ENCODE measurements at places on chromosomes 13 and 19.

DNA sequence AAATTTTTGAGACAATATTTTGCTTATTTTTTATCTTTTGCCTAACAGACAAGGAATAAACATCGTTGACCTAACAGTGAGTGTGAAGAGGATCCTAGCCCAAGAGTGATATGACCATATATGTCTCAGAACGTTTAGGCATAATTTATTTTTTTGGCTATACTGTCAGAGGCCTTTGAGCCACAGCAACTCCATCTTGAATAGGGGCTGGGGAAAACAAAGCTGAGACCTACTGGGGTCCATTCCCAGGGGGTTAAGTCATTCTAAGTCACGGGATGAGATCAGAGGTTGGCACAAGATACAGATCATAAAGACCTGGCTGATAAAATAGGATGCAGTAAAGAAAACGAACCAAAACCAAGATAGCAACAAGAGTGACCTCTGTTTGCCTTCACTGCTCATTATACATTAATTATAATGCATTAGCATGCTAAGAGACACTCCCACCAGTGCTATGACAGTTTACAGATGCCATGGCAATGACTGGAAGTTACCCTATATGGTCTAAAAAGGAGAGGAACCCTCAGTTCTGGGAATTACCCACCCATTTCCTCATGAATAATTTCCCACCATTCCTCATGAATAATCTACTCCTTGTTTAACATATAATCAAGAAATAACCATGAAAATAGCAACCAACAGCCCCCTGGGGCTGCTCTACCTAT is 510.9 kb upstream of the PCDH9 start:
- DNase-seq: no peak

DNA sequence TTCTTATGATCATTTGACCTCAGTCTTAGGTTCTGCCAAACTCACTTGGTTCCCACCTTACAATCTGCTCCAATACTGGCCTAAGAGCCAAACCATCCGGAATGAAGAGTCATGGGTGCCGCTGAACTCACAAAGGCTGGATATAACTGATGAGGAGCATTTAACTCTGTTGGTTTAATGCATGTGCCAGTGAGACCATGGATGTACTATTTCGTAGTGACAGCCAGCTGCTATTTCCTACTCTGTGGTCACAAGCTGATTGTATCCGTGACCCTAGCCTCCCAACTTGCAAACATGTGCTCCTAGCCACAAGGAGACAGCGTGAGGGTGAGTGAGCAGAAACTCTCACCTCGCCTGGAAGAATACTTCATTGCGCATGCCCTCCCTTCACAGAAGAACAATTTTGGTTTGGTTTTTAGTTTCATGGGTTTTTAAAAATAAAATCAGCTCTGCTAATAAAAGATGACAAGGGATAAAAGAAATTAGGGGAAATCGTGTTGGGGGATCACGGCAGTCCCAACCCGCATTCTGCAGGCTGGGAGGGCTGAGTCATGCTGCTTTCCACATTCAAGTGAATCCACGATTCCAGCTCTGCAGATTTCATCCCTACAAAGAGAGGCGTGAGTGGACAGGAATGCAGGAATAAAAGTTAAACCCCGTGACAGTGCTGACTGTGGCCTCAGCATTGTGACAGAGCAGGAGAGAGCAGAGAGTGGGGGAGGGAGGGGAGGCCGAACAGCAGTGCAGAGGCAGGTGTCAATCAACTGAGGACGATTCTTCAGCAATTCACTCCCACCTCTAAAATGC is 66.8 kb upstream of the RAP2A start:
- DNase-seq: no peak

GRCh38 chr19:34172661-34173192 is 423 bp downstream of the LSM14A start:
- no peak for DNase-seq

GRCh38 chr19:12796146-12797071 is 5.1 kb downstream of the JUNB start:
- DNase-seq: peak; percentile 90

GRCh38 chr13:108508263-108508662 is 121.1 kb upstream of the MYO16 start:
- no peak for DNase-seq

DNA sequence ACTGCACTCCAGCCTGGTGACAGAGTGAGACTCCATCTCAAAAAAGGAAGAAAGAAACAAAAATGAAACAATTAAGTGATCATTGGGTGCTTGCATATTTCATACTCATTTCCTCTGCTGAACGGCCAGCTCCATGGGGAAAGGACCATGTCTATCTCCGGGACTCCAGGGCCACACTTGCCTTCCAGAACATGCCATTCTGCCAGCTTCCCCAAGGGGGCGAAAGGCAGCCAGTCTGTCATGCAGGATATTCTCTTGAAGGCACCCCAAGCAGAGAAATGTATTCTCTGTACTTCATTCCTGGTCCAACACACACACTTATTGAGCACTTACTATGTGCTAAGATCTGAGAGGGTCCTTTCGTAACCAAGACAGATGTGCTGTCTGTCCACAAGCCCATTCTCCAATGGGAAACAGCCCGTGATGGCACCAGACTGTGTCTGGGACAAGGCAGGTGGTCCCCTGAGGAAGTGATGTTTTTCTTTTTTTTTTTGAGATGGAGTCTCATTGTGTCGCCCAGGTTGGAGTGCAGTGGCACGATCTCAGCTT is 10.2 kb upstream of the CARM1 start:
- DNase-seq: no peak

- no peak for DNase-seq
These were observed 40.0 kb upstream of the POU2F2 start for GRCh38 chr19:42172261-42172660.

- no peak for DNase-seq
These were observed 54.5 kb downstream of the UNC13A start for GRCh38 chr19:17633700-17634099.

DNA sequence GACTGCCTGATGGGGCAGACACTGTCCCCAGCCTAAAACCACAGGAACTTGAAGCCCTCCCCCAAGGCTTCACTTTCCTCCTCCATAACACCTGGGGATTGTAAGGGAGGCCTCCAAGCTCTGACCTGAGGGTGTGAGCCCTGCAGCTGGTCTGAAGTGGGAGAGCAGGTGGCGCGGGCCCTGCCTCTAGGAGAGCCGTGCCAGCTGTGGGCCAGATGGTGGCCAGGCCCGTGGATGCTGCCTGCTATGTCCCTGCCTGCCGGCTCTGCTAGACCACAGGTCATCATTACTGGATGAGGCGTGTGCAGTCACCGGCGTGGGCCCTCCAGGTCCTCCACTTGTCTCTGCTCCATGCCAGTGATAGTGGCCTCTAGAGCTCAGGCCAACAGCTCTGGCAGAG is 3.5 kb upstream of the KLHL26 start:
- DNase-seq: no peak

DNA sequence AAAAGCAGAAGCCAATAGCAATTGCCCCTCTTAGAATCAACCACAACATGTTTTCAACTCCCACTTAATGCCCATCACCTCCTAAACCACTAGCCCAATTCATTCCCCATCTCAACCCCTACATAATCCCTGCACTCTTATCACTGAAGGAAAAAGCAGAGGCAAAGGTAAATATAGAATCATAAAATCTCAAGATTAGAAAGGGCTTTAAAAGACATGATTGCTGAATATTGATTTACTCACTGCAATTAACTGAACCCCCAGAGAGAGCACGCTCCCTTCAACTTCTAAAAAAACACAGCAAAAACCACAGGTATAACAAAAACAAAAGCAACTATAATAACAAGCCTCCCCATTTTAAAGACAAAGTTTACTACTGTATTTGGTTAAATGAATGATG is 15.1 kb upstream of the POU4F1 start:
- no peak for DNase-seq

DNA sequence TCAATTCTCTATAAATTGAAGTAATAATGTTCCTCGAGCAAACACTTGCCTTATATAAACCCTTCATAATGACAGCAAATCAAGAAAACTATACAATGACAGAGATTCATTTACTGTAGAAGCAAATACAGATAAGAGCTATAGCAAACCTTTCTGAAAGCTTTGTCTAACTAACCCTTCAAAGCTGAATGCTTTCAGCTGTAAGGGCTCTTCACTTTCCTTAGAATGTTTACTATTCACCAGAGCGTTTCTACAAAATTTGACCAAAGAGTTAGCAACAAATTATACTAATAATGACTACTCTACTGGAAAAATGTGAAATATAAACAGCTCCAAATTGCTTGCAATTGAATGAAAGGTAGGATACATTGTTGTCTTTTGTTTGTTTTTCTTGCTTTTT is 218.1 kb downstream of the SLITRK5 start:
- no peak for DNase-seq

- no peak for DNase-seq
These were observed 65.5 kb upstream of the SIAH3 start for GRCh38 chr13:45917019-45917418.

DNA sequence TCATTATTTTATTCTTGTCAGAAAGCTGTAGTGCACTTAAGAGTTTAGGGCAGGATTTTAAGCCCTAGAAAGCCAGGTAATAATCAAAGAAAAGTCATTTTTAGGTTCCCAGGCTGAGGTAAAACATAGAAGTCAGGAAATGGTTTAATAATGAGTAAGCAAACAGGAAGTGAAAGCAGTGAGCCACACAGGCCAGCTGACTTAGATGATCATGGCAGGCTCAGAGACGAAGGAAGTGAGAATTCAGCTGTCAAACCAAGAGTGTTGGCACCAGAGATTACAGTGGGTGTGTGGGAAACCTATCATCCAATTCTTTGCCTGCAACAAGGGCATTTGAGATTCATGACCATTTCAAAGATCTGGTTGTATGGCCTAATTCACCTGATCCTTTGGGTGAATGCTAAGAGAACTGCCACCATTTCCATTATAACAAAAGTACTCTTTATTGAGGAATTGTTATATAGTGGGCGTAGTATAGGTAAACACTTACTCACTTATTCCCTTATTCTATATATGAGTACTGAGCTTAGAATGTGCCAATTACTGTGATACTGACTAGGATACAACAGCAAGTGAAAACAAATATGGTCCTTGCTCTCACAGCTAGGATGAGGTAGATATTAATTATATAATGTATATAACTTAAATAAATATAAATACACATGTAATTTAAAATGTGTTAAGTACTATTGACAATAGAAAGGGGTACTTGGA is 103.7 kb upstream of the EDNRB start:
- peak; percentile 76 for DNase-seq

DNA sequence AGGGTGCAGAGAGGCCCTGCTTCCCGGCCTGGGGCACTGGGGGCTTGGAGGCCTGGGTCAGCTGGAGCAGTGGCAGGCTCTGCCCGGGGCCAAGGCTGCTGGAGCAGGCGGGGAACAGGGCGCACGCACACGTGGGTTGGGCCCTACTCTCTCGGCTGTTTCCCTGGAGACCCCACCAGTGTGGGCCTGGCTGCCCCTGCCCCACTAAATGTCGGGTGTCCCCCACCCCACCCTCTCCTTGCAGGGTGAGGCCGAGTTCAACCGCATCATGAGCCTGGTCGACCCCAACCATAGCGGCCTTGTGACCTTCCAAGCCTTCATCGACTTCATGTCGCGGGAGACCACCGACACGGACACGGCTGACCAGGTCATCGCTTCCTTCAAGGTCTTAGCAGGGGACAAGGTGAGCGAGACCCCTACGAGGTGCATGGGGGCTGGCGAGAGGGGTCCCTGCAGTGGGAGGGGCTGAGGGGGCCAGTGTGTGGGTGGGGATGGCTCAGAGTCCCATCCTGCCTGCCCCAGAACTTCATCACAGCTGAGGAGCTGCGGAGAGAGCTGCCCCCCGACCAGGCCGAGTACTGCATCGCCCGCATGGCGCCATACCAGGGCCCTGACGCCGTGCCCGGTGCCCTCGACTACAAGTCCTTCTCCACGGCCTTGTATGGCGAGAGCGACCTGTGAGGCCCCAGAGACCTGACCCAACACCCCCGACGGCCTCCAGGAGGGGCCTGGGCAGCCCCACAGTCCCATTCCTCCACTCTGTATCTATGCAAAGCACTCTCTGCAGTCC is 15.3 kb downstream of the CAPN12 start:
- DNase-seq: no peak

GRCh38 chr13:44118881-44119280 is 239.2 kb downstream of the LACC1 start:
- DNase-seq: no peak

Data from CD4-positive, alpha-beta T cell (primary cell).